ENCODE measurements at places on chromosomes 6 and 20.

DNA sequence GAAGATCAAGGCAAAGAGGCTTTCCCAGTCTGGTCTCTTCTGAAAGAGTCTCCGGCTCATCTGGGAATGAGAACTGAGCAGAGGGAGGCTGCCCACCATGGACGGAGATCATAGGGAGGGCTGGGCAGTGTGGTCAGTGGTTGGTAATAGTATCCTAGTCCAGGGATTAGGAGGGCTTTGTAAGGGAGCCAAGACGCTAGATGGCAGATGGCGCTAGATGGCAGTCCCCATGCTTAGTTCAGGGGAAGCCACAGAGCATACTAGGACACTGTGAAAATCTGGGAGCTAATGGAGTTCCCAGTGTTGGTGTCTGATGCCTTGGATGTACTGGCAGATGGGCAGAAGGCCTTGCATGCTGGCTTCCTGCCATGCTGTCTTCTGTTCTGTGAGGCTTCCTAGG, 21.7 kb upstream of the DAAM2 start:
- no peak for DNase-seq

GRCh38 chr20:58710481-58711265, 18.1 kb downstream of the NPEPL1 start:
- no peak for DNase-seq

GRCh38 chr20:3509064-3509463, 38.2 kb downstream of the ATRN start:
- no peak for DNase-seq

- no peak for DNase-seq
Observed at GRCh38 chr6:77450924-77451323, 12.4 kb downstream of the HTR1B start.

DNA sequence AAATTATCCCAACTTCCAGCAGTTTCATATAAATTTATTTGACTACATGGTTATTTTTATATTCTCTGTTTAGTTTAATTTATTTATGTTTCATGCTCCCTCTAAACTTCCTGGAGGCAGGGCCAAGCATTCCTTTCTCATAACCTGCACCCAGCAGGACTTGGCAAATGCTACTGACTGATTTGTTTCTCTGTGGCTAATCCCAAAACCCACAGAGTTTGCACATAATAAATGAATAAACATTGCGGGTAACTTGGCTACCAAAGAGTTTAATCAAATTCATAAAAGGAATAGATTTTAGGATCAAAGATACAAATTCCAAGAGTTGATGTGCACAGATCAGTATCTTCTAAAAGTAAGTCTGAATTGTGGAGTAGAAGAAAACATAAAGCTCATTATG, 239.5 kb downstream of the SLC35F1 start:
- no peak for DNase-seq

GRCh38 chr6:72783666-72784065, 161.8 kb downstream of the KCNQ5 start:
- DNase-seq, result no peak

DNA sequence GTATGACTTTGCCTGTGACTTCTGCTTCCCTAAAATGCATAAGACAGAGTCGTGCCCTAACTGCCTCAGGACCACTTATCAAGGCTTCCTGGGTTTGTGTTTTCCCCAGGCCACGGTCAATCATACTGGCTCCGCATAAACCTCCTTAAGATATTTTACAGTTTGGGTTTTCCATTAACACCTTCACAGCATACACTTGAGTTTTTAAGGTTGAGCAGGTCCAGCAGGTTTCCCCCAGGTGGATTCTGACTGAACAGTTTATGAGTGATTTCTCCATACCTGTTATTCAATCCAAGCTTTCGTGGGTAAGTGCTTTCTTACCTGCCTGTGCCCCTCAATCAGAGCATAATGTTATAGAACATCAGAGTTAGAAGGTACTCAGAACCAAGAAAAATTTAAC, 39.3 kb downstream of the NINL start:
- DNase-seq, result no peak

- DNase-seq, result no peak
Observed at GRCh38 chr6:25463441-25463840, 184.3 kb downstream of the CARMIL1 start.

- DNase-seq, result no peak
Observed at GRCh38 chr6:134979142-134979541, 29.2 kb upstream of the ALDH8A1 start.

GRCh38 chr6:144757730-144758129, 472.6 kb downstream of the UTRN start:
- DNase-seq, result no peak

GRCh38 chr6:156421933-156422332, 355.2 kb upstream of the ARID1B start:
- DNase-seq, result no peak

Data from stimulated activated CD8-positive, alpha-beta memory T cell treated with anti-CD3 and anti-CD28 coated beads, Interleukin-4, amount 100 ng/mL, for 4 hours (primary cell).